ENCODE measurements at places on chromosomes 2 and 18.
A peak's percentile ranks its signal among the peaks of the same experiment; 100 is the strongest.

DNA sequence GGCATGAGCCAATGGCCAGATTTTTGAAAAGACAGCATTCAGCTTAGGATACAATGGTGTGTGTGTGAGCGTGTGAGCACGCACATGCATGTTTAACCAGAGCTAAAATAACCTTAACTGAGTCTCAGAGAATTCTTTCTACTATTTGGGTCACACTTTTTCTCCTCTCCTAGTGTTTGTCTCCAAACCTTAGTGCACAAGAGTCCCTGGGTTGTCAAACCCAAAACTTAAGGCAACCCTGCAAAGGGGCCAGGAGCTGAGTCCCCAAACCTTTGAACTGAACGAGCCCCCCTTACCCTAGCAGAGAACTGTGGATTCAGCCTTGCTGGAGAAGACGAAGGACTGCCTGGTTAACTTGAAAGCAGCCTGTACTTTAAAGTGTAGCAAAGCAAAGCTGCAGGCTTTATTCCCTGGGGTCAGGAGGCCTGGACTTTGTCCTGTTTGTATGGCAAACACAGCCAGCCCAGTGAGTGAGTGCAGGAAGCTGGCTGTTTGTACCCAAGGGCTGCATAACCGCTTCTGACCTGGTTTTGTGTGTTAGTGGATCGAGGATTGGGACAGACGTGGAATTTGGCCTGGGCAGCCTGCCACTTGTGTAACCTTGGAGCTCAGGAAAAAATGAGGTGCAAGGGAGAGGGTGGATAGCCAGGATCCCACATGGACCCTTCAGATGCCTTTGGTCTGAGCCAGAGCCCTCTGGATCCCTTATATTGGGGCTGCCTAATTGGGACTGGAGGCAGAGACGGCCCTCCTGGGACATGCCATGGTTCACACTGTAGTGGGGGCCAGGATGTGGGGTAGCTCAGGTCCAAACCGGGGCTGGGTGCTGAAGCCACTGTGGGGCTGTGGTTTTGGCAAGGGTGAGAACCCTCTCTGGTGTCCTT is 6.4 kb upstream of the PSMD1 start:
- no peak for DNase-seq

DNA sequence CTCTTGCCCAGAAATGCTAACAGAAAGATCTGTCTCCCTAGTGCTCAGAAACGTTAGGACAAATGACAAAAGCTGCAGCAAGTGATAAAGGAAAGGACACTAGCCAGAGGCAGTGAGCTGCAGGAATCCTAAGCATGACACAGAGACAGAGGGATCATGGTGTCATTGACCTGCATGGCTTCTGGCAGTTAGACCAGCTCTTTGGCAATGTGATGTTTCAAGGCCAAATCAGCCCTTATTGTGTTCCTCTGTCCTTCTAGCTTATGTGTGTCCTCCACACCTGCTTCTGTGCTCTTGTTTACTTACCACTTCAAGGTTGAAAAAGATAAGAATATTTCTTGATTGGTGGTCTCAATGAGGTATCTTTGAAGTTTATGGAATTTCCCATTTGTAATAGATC is 120.8 kb downstream of the RHBDD1 start:
- no peak for DNase-seq

- no peak for DNase-seq
Observed at GRCh38 chr18:56481751-56482150, 156.6 kb downstream of the TXNL1 start.

DNA sequence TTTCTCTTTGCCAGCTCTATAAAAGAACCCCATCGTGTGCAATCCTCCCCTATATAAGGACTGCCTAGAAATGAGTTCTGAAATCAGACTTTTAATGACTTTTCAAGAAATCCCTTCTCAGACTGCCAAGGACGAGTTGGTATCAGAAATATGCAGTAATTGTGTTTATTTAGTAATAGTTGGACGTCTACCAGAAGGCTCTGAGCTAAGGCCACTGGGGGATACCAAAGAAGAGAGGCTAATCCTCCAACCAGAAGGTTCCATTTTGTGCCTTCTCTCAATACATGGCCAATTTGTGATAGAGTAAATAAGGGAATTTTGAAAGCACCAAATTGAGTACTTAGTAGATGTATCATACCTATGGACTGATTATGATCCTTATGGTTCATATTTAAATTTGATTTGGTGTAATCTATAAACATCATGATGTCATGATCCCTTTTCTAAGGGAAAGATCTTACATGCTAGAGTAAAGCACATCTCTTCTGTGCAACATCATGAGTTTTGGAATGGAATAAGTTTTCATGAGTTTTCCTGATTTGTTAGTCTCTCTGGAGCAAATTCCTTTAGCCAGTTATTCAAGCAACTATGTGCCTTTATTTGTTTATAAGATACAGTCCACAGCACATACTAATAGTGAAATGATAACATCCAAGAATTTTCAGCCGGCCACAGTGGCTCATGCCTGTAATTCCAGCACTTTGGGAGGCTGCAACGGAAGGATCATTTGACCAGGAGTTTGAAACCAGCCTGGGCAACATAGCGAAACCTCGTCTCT is 82.2 kb upstream of the LTBP1 start:
- DNase-seq = peak; percentile 73

- DNase-seq = peak; percentile 52
Observed at GRCh38 chr18:26706911-26707351, 158.6 kb downstream of the AQP4 start.

DNA sequence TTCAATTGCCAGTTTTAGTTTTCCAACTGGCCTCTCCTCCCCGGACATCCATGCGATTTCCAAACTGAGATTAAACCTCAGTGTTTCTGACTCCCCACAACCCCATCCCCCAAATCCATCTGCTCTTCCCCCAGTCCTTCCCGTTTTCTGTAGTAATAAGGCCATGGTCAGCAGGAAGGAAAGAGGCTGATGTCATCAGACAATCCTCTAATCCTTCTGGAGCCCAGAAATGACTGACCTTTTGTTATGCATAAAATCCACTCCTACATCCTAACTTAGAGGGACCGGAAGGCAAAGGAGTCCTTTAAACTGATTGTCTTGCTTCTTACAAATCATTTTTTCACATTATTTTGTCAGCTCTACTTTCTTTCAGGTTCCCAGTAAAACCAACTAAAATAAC is 155.8 kb downstream of the INO80D start:
- peak; percentile 86 for DNase-seq

- no peak for DNase-seq
Observed at GRCh38 chr2:231682603-231683291, 25.6 kb upstream of the PTMA start.

- no peak for DNase-seq
Observed at GRCh38 chr18:23189768-23190661, 54.7 kb downstream of the CABLES1 start.

DNA sequence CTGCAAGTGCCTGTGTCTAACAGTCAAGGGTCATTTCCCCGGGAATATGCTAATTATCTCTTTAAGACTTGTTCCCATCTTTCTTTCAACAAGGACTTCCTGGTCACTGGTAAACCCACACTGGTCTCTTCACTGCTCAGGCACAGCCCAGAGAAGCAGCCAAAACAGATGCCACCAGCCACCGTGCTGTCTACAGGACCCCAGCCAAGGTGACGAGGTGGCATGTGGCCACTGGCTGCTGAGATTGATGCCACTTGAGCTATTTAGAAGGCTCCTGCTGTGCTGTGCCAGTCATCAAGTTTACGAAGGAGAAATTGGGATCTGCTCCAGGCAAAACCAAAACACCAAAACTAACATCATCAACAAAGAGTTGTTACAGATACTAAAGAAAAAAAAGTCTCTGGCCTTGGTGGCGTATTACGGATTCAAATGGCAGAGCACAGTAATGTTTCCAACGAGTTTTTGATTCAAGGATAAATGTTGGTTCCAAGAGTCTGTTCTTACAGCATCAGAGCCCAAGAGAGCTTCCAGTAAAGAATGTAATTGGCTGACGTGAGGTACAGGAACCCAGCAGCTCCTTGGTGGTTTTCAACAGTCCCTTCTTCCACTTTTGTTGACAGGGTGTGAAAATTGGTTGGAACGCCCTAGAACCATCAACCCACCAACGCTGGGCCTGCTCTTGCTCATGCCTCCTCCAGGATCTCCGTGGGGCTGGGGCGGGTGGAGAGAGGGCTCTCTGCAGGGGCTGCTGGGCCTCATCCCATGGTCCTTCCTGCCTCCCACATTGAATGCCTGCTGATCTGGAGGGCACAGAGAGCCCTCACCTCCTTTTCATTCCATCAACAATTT is 63.7 kb upstream of the ZCCHC2 start:
- DNase-seq = no peak

DNA sequence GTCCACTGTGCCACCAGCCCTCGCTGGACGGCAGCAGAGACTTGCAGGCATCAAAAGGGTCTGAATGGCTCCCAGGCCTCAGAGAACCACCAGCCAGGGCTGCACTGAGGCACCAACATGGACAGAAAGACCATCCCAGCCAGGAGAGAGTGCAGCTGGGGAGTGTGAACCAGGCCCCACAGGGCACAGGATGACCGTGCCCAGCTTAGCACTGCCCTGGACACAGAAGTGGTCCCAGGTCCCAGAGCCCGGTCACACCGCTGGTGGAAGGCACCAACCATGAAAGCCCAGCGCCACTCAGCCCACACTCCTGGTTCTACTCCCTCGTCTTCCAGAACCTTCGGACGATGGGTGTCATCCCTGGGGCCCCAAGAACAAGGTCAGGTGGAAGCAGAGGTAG is 20.5 kb downstream of the AQP12A start:
- DNase-seq = no peak

DNA sequence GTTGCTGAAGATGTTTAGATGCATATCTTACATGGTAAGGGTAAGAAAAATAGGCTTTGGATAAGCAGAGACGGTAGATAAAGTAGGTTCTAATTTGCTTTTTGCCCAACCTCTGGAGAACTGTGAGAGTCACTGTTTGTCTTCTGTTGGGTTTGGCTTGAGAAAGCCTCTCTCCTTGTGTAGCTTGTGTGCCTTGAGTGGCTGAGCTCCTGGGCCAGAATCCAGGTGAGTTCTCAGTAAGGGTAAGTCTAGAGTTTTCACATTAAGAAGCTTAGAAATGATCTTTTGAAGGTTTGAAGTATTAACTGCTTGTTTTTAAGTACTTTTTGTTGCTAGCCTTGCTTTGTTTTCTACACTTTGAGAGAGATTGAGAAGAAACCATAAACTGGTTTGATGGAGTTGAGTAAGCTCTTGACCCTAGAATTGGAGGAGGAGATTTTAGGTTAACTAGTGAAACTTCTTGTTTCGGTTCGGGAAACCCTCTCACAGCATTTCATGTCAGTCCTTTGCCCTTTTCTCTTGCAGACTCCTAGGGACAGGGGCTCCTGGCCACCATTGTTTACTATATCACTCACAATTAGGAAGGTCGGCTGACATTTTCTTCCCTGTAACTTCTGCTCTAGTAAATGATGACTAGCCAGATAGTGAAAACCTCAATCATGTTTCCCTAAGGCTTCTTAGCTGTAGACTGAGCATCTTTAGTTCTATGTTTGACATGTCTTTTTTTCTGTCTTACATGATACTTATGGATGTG is 26.0 kb downstream of the MAP4K4 start:
- no peak for DNase-seq

- DNase-seq = no peak
Observed at GRCh38 chr18:72869226-72870185, 1.7 kb upstream of the NETO1 start.

DNA sequence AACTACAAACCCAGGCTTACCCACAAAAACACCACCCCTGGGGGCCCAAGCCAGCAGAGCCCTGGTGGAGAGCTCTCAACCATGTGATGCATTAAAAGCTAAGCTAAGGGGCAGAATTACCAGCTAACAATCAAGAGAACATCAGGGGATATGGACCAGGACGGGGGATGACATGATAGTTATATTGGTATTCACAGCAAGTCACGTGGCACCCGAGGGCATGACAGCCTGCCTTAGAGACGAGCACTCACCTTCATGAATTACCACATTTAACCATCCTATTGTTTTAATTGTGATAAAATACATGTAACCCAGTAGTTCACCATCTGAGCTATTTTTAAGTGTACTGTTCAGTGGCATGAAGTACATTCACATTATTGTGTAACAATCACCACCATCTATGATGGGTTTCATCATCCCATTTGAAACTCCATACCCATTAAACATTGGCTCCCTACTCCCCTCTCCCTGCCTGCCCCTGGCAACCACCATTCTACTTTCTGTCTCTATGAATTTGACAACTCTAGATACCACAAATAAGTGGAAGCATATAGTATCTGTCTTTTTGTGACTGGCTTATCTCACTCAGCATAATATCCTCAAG is 245.6 kb downstream of the ANAPC1 start:
- no peak for DNase-seq

- peak; percentile 92 for DNase-seq
Observed at GRCh38 chr2:179263015-179263414, 1.6 kb downstream of the SESTD1 start.
